Brain microvascular endothelial cell (primary cell): ENCODE measurements at places on chromosomes 1 and 21.

DNA sequence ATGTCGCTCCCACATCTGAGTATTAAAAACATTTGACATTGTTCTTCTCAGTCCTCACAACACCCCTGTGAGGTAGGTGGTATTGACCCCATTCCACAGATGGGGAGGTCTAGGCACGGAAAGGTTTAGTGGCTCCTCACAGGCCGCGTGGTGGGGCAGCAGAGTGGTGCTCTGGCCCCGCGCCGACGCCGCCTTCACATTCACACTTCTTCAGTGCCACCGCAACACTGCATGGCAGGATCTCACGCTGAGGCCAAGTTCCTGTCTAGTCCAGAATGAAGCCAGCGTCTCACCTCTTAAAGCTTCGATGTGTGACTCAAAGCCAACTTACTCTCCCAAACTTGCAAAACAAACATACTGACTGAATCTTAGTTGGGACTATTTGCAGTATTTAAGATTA, 12.1 kb downstream of the ICMT start:
- no peak for DNase-seq

- DNase-seq = no peak
These were observed 3.9 kb upstream of the IFNLR1 start for GRCh38 chr1:24190983-24191461.

DNA sequence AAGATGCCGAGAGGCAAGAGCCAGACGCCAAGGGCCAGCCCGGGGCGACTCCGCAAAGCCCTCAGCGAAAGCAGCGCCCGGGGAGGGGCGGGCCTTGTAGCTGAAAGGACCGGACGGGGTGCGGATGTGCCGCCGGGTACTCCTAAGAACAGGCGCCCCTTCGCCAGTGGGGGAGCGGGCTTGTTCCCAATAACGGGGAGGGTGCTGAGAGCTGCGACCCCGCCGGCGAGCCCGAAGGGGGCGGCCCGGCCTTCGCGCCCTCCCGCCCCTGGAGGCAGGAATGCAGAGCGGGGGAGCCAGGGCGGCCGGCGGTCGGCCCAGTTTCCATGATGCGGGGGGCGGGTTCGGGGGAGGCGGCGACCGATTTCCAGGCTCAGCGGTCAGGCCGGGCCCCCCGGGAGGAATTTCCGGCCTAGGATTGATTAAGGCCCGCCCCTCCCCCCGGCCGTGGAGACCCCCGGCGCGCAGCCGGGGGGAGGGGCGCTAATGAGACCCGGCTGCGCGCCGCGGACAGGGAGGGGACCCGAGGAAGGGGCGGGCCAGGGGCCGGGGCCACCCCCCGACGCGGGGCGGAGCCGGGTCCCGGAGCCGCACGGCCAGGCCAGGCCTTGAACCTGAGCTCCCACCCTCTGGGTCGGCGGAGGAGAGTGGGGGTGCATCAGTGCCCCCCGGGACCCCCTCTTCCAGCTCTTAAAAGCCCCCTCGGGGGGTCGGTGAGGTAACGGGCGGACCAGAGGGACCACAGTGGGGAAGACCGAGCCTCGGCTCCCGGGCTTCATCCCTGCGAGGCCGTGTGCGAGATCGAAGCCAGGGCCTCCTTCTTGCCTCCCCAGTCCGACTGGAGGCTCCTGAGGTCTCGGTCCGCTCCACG, 898 bp upstream of the TMEM200B start:
- DNase-seq = peak; percentile 46

GRCh38 chr1:54781023-54781723, 16.9 kb upstream of the PARS2 start:
- DNase-seq = no peak

DNA sequence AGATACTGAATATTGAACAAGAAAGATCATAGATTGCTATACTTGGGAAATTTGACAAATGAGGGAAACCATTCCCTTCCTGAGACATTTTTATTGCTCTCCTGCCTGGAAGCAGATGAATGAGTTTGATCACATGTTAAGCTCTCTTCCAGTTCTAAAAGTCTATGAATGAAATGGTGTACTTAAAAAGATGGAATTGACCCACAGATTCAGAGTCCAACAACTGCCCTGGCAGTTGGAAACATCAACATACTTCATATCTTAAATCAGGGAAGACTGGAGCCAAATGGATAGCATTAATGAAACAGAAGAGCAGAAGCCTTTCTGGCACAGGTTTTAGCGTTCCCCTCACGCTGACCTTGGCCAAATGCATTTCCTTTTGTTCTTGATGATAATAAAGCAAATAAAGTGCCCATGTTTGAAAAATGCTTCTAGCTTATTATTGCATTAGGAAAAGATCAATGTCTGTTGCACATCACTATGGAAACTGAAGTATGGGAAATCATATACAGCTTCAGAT, 142.6 kb downstream of the ESRRG start:
- no peak for DNase-seq

DNA sequence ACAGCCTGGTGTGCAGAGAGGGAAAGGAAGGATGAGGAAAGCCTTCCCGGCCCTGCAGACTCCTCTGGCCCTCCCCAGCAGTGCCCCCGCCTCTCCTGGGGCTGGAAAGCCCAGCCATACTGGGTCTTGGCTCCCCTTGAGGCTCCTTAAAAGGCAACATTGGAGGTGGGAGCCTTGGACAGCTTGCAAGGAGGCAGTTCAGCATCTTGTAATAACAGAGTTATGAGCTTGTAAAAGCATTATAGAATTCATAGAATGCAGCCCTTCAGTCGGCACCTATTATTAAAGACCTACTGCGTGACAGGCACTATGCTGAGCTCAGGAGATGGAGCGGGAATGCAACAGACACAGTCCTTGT, 4.2 kb downstream of the TINAGL1 start:
- DNase-seq = no peak
